ENCODE measurements at places on chromosomes 11 and 22.

DNA sequence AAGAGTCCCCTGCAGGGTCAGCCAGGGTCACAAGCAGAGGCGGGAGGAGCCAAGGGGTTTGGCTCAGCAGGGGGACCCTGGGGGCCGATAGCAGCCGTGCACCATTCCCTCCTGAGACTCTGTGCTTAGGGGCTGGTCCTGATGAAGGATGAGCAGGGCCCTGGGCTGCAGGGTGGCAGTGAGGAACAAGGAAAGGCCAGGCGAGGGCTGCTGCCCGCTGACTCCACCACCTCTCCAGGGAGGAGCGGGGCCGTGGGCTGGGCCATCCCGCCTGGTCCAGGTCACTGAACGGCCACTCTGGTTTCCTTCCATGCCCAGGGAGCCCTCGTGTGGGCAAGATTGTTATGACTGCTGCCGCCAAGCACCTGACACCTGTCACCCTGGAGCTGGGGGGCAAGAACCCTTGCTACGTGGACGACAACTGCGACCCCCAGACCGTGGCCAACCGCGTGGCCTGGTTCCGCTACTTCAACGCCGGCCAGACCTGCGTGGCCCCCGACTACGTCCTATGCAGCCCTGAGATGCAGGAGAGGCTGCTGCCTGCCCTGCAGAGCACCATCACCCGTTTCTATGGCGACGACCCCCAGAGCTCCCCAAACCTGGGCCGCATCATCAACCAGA, 9.2 kb upstream of the NDUFS8 start:
- peaks cover 2% of the 10 kb centered on the region for H3K4me1 ChIP-seq
- no peak overlapping the region for H3K4me3 ChIP-seq
- H3K36me3 ChIP-seq: peaks cover 7% of the 10 kb centered on the region
- DNase-seq: no peak
- peaks cover 9% of the 10 kb centered on the region for H3K27me3 ChIP-seq

DNA sequence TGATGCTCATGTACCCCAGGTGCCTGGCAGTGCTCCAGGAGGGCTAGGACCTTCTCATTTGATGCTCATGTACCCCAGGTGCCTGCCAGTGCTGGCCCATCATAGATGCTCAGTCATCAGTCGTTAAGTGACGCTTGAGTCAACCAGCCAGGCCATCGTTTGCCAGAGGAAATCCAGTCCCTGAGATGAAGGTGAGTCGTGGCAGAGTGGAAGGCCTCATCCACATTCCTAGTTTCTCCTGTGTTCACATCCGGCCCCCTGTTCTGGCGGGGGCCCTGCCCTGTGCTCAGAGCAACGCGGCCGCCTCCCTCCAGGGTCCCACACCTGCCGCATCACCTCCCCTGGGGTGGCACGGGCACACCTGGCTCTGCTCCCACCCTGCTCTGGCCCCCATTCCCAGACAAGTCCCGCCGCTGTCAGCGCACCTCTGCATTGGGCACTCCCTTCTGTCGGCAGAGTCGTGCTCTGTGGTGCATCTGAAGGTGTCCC, 279.9 kb downstream of the BRD1 start:
- H3K4me1 ChIP-seq: peaks cover 3% of the 10 kb centered on the region
- H3K36me3 ChIP-seq: no peaks in the 10 kb centered on the region
- DNase-seq: no peak
- H3K27me3 ChIP-seq: peaks cover 8% of the 10 kb centered on the region

- no peaks in the 10 kb centered on the region for H3K36me3 ChIP-seq
- H3K27me3 ChIP-seq: peaks cover 3% of the 10 kb centered on the region
- no peak overlapping the region for H3K27ac ChIP-seq
- no peak overlapping the region for H3K4me3 ChIP-seq
- H3K4me1 ChIP-seq: peaks cover 31% of the 10 kb centered on the region
Measured at GRCh38 chr22:24455751-24456426, 28.5 kb downstream of the ADORA2A start.

DNA sequence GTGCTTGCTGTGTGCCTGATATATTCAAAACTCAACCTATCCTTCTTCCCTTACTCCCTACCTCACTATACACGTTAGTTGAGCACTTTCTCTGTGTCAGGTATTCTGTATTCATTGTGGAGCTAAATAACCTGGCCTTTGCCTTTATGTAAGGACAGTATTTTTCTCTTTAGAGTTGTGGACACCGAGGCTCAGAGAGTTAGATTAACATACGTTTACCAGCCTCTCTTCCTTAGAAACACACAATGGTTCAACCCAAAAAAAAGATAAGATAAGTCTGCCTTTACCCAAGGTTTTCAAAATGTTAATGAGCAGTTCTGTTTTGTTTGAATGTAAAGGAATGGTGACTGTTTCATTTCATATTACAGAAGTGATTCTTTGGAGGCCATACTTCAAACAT, 45.0 kb downstream of the CBL start:
- H3K27ac ChIP-seq: no peak overlapping the region
- no peaks in the 10 kb centered on the region for H3K4me1 ChIP-seq
- no peaks in the 10 kb centered on the region for H3K27me3 ChIP-seq
- no peak overlapping the region for H3K4me3 ChIP-seq

DNA sequence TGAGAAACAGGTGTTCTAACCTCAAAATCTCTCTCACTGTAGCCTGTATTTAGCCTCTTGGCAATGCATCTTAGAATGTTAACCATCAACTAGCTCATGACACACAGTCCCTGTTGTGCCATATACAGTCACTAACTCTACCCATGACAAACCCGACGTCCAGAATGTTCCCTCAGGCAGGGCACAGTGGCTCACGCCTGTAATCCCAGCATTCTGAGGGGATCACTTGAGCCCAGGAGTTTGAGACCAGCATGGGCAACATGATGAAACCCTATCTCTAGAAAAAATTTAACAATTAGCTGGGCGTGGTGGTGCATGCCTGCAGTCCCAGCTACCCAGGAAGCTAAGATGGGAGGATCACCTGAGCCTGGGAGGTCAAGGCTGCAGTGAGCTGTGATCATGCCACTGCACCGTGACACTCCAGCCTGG, 18.2 kb upstream of the CCDC34 start:
- no peak overlapping the region for H3K4me3 ChIP-seq
- no peaks in the 10 kb centered on the region for H3K36me3 ChIP-seq
- no peak for DNase-seq

DNA sequence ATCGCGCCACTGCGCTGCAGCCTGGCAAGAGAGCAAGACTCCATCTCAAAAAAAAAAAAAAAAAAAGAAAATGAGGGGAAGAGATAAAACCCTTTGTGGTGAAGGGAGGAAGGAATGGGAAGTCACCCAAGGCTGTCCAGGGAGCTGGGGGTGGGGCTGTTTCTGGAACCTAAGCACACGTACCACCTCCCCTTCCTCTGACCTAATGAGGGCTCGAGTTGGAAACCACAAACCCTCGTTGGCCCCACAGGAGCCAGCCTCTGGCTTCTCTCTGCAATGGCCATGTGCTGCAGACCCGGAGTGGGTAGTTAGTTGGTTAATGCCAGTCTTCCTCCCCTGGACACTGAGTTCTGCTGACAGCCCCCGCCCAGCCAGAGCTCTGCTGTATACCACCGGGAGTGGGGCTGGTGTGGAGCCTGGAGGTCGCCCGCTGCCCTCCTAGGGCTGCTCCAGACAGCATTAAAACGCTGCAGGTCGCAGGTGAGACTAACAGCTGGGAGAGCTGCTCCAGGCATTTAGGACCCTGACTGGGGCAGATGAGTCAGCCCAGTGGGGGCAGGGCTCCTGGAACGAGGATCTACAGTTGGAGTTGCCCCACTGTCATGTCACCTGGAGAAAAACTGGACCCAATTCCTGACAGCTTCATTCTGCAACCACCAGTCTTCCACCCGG, at the start of gene LGALS12:
Gene LGALS12, plus strand, starts transcription at position 228 of the 672 bp plus-strand sequence. Its CDS starts 375 bp downstream, at position 603.
- no peak within 1 kb of the TSS for H3K4me3 ChIP-seq
- H3K36me3 ChIP-seq: peaks cover 4% of the 10 kb centered on the region
- no peak for DNase-seq
- peaks cover 7% of the 10 kb centered on the region for H3K27me3 ChIP-seq
- no peak within 1 kb of the TSS for H3K27ac ChIP-seq
- peaks cover 27% of the 10 kb centered on the region for H3K4me1 ChIP-seq

- no peak for DNase-seq
- H3K4me3 ChIP-seq: no peak overlapping the region
- no peaks in the 10 kb centered on the region for H3K27me3 ChIP-seq
Measured at GRCh38 chr22:18906896-18907295, 776 bp downstream of the DGCR6 start.

- peaks cover 1% of the 10 kb centered on the region for H3K27me3 ChIP-seq
- H3K4me1 ChIP-seq: peaks cover 5% of the 10 kb centered on the region
- DNase-seq: no peak
- no peaks in the 10 kb centered on the region for H3K36me3 ChIP-seq
- H3K27ac ChIP-seq: no peak overlapping the region
Measured at GRCh38 chr22:25970374-25970911, 198.8 kb upstream of the SEZ6L start.

DNA sequence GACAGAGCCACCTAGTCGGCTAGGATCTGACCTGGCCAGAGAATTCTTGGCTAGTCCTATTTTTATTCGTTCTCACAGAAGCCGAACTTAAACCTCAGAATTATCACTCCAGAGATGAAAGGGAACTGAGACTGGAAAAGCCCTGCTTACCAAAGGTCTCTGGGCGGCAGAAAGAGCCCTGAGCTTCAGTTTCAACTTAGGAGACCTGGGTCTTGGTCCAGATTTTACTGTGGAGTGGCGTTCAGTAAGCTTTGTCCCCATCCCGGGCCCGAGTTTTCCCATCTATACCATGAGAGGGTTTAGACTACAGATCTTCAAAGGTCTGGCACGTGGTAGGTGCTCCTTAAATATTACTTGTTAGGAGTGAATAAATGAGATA, 516 bp downstream of the NEU3 start:
- no peaks in the 10 kb centered on the region for H3K27me3 ChIP-seq
- peaks cover 13% of the 10 kb centered on the region for H3K4me1 ChIP-seq
- no peak overlapping the region for H3K27ac ChIP-seq
- DNase-seq: no peak

- H3K4me1 ChIP-seq: peaks cover 61% of the 10 kb centered on the region
- H3K27me3 ChIP-seq: peaks cover 3% of the 10 kb centered on the region
- DNase-seq: peak; percentile 66
- H3K4me3 ChIP-seq: no peak overlapping the region
Measured at GRCh38 chr11:123407130-123407995, 22.7 kb upstream of the GRAMD1B start.

DNA sequence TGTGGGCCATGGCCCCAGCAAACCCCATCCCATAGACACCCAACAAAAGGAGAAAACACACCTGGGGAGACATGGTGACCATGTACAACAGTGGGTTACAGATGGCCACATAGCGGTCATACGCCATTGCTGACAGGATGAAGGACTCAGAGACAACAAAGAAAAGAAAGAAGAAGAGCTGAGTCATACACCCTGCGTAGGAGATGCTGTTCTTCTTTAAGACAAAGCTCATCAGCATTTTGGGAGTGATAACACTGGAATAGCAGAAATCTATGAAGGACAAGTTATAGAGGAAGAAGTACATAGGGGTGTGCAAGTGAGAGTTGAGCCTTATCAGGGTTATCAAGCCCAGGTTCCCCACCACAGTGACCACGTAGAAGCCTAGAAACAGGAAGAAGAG, 4.9 kb downstream of the OR8B8 start:
- H3K27ac ChIP-seq: no peak overlapping the region
- H3K27me3 ChIP-seq: peaks cover 3% of the 10 kb centered on the region
- H3K4me3 ChIP-seq: no peak overlapping the region

- H3K36me3 ChIP-seq: no peaks in the 10 kb centered on the region
- H3K27ac ChIP-seq: no peak overlapping the region
- H3K4me3 ChIP-seq: no peak overlapping the region
- DNase-seq: no peak
Measured at GRCh38 chr11:35337136-35337913, 82.0 kb downstream of the SLC1A2 start.

- peaks cover 20% of the 10 kb centered on the region for H3K4me1 ChIP-seq
- peaks cover 6% of the 10 kb centered on the region for H3K27me3 ChIP-seq
- H3K4me3 ChIP-seq: peak overlapping the region; percentile 93
- H3K27ac ChIP-seq: peak overlapping the region; percentile 70
- no peak for DNase-seq
Measured at GRCh38 chr11:76861490-76861953, 804 bp downstream of the ACER3 start.

GRCh38 chr22:36478966-36479365, 2.5 kb downstream of the TXN2 start:
- no peak overlapping the region for H3K27ac ChIP-seq
- H3K4me3 ChIP-seq: no peak overlapping the region
- DNase-seq: no peak
- H3K4me1 ChIP-seq: peaks cover 17% of the 10 kb centered on the region
- H3K27me3 ChIP-seq: peaks cover 2% of the 10 kb centered on the region

GRCh38 chr11:12657336-12657735, 16.9 kb upstream of the TEAD1 start:
- H3K36me3 ChIP-seq: no peaks in the 10 kb centered on the region
- H3K27ac ChIP-seq: no peak overlapping the region
- no peak for DNase-seq
- H3K27me3 ChIP-seq: no peaks in the 10 kb centered on the region
- H3K4me3 ChIP-seq: no peak overlapping the region
